ENCODE measurements at places on chromosomes 1 and 21. TPM values are rescaled to one million over a fixed set of nuclear protein-coding genes. Genes with fewer than 3 reads are reported as not detected.

The AGRN gene
- total RNA-seq = 18.5 TPM

DNA sequence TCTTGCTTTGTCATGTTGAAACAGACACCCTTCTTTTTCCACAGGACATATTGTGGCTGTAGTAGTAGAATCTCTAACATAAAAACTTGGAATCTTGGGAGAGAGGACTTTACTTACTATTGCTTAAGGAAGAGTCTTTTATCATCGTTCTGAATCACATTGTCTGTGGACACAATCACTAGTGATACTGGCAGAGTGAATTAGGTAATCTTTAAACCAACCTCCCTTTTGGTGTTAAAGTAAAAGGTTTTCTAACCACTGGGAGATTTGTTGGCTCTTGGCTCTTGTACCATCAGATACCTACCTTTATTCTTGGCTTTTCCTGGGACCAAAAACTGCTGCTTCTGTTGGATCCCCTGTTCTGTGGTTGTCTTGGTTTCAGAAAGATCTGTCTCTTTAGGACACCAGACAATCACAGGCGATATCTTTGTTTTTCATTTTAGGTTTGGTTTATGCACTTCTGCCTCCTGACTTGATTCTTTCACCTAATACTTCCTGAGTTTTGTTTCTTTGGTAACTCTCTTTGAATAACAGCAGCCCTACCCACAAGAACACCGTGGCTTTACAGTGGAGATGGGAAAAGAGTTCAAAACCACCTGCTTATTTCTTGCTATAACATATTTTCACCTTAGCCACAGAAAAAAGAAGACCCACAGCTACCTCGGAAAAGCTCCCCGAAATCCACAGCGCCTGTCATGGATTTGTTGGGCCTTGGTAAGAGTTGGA lies 36.6 kb upstream of the ZFP69B start:
- DNase-seq = no peak

- no peak for DNase-seq
Observed at GRCh38 chr1:66270119-66270812, 263.7 kb upstream of the SGIP1 start.

DNA sequence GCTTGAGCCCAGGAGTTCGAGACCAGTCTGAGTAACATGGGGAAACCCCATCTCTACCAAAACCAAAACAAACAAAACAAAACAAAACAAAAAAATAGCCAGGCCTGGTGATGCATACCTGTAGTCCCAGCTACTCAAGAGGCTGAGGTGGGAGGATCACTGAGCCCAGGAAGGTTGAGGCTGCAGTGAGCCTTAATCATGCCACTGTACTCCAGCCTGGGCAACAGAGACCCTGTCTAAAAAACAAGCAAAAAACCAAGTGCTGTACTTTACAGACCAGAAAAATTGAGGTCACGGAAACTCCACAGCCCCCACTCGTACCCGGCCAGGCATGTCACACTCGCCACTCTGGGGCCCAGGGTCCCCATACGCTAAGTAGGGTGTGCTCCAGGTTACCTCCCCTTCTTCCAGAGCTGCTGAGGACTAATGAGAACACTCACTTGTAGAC lies 22.9 kb downstream of the ATP2B4 start:
- no peak for DNase-seq

- peak; percentile 73 for DNase-seq
Observed at GRCh38 chr1:33460947-33461629, 11.4 kb upstream of the ZSCAN20 start.

DNA sequence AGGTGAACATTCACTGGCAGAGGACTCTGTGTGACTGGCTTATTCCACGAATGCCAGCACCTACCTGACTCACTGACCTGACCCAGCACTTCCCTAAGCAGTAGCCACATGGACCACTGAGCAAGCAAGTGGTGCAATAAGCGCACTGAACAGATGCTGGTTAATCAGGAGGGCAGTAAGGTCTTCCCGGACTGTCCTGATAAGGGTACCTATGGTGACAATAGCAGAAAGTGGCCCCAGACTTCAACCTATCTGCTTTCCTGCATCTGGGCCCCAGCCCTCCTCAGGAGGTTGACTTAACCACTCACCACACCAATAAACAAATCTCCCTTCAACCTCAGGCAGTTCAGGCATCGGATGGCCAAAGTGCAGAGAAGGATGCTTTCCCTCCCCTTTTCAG lies 65.7 kb downstream of the SETD4 start:
- no peak for DNase-seq

The NBPF3 gene
- total RNA-seq = 4.2 TPM

GRCh38 chr1:204259196-204259595 lies 45.4 kb upstream of the GOLT1A start:
- no peak for DNase-seq

The CD46 gene
- total RNA-seq = 113 TPM

The GBP5 gene
- 0.99 TPM for total RNA-seq

GRCh38 chr1:80673935-80674597 lies 1126.7 kb upstream of the ADGRL2 start:
- DNase-seq = no peak

The ASCL5 gene
- total RNA-seq = not detected

- DNase-seq = no peak
Observed at GRCh38 chr1:161374373-161374772, 6.7 kb upstream of the CFAP126 start.

DNA sequence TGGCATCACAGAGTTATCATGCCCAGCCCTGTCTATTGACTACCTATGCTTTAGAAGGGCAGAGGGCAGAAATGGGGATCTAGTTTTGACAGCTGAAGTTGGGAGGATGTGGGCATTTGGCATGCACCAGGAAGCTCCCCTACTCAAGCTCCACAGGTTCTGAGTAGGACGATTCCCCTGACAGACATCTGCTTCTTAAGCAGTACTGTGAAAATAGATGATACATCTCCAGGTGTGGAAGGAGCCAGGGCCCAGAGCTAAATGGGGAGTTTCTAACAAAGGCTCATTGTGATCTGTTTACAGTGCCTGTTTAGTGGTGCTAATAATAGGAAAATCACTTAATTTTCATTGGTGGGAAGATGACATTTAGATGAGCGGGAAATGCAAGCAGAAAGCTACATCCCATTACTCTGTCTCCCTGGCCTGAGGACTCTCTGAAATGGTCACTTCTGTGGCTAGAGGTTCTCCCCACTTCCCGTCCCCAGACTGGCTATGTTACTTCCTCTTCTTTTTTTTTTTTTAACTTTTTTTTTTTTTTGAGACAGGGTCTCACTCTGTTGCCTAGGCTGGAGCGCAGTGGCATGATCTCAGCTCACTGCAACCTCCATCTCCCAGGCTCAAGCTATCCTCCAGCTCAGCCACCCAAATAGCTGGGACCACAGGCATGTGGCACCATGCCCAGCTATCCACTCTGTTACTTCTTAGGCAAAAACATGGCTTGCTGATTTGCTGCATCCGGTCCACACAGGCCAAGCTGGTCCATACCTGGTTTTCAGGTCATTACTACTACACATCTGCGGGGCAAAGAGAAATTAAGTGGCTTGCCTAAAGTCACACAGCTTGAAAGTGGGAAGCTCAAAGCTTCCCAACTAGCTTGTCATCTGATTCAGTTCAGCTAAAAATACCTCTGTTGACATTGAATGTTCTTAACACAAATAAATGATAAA lies 23.2 kb upstream of the CNIH3 start:
- no peak for DNase-seq

DNA sequence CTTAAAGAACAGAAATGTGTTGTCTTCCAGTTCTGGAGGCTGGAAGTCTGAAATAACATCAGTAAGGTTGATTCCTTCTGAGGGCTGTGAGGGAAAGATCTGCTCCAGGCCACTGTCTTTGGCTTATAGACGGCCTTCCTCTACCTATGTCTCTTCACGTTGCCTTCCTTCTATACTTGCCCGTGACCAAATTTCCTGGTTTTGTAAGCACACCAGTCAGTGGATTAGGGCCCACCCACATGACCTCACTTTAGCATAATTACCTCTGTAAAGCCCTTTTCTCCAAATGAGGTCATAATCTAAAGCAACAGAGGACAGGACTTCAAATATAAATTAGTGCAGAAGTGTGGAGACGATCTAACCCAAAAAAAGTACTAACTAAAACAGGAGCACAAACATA lies 231.6 kb downstream of the NRIP1 start:
- DNase-seq = no peak

The RIMKLA gene
- 9.7 TPM for total RNA-seq

The FAM167B gene
- 9.1 TPM for total RNA-seq

The SRGAP2B gene
- total RNA-seq = 8.7 TPM

The TMPRSS2 gene
- not detected for total RNA-seq

- no peak for DNase-seq
Observed at GRCh38 chr1:84481317-84481716, 2.3 kb downstream of the RPF1 start.

The CFAP45 gene
- total RNA-seq = 1.7 TPM

GRCh38 chr1:155177192-155177917 lies 3.7 kb downstream of the TRIM46 start:
- no peak for DNase-seq

DNA sequence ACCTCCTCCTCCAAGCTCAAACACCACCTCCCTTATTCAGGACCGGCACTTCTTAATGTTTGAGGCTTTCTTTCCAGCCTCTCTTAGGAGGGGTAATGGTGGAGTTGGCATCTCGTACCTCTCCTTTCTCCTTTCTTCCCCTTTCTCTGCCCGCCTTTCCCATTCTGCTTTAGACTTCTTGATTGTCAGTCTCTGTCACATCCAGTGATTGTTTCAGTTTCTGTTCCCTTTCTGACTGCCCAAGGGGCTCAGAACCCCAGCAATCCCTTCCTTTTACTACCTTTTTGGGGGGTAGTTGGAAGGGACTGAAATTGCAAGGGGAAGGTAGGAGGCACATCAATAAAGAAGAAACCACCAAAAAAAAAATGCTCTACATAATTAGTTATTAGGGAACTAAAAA lies 5.6 kb downstream of the ELK4 start:
- DNase-seq = no peak

DNA sequence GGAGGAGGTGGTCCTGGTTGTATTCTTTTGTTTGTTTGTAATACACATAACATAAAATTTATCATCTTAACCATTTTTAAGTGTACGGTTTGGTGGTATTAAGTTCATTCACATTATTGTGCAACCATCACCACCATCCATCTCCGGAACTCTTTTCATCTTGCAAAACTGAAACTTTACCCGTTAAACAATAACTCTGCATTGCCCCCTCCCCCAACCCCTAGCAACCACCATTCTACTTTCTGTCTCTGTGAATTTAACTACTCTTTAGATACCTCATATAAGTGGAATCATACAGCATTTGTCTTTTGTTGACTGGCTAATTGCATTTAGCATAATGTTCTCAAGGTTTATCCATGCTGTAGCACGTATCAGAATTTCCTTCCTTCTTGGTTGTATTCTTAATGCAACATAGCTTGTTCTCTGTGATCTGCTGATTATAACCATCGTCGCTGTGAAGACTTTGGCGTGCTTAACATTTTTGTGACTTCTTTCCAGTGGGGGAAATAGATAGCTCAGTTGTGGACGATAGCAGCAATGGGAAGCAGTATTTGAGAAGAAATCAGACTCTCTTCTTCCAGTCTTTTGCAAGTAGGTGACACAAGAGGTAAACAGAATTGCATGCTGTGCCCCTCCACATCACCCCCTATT lies 117.5 kb upstream of the HOOK1 start:
- DNase-seq = no peak

DNA sequence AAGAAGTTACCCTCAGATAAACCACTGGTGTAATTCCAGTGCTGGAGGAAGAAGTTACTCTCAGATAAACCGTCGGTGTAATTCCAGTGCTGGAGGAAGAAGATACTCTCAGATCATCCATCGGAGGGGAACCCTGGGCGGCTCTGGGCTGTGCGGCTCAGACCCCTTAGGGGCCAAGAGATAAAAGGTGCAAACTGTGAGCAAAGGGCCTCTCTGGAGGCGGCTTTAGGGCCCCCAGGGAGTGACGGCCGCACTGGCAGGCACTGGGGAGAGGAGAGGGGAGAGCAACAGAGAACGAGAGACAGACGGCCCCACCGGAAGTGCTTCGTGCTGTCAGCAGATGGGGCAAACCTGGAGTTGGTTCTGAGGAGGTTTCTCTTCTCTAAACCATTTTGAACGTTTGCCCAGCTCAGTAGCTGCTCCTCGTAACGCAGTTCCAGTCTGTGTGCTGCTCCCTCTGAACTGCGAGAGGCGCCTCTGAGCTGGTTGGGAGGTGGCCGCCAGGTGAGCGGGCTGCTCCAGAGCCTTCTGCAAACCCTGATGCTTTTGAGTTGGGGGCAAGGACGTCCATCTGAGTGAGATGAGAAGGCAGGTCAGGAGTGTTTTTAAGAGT lies 62.6 kb upstream of the COL6A1 start:
- no peak for DNase-seq

The CFAP74 gene
- total RNA-seq = not detected

The OVAAL gene
- 1.5 TPM for total RNA-seq

- DNase-seq = no peak
Observed at GRCh38 chr1:12711536-12711935, 4.4 kb upstream of the AADACL3 start.

GRCh38 chr1:119962296-119962968 lies 66.1 kb upstream of the ADAM30 start:
- DNase-seq = no peak

The CDC7 gene
- total RNA-seq = 1.2 TPM

The CBS gene
- 4.8 TPM for total RNA-seq

The LMX1A gene
- not detected for total RNA-seq

DNA sequence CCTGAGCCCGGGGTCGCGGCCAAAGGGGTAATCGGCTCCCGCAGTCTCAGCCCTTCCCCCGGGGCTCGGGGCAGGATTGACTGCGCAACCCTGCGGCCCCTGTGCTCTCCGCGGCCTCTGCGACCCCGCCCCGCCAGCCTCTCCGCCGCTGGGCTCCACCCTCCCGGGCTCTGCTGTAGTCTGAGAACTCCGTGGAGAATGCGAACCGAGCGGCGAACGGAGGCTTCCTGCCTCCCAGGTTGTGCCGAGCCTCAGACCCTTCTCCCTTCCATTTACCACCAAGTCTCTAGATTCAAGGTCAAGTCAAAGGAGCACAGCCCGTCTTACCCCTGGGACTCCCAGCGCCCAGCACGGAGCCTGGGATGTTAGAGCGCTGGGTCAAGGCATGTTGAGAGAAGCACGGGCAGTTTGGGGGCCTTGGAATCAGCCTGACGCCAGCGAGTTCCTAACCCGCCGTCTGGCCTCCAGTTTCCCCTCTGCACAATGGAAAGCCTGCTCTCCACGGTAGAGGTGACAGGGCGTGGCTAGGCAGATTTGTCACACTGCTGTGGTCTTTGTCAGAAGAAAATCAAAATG lies 3.0 kb downstream of the ATP2B4 start:
- peak; percentile 87 for DNase-seq

DNA sequence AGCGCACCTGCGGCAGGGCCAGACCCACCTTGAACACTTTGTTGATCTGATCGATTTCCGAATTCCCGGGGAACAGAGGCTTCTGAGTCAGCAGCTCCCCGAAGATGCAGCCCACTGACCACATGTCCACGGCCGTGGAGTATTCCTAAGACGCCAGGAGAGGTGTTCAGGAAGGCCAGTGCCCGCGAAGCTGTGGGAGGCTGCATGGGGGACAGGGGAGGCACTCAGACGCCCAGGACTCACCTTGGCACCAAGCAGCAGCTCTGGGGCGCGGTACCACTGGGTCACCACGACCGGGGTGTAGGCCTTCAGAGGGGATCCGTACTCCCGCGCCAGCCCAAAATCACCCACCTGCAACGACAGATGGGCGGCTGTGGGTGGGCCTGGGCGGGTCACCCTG lies 11.2 kb upstream of the SLC35E2B start:
- no peak for DNase-seq

DNA sequence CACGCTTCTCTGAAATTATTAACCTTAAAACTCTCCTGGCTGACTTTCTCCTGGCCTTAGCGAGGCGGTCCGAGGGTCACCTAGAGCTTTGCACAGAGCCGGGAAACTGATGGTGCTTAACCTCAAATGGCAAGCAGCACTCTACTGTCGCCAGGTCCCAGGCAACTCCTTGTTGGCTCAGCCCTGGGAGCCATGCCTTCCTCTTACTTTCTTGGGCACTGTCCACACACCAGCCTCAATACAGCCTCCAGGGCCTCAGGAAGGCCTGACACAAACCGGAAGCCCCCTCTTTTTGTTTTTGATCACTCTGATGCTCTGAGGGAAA lies 3.8 kb downstream of the TRABD2B start:
- DNase-seq = no peak
